ENCODE measurements at places on chromosomes 11 and 22.

GRCh38 chr11:7540830-7541555 is 27.2 kb downstream of the PPFIBP2 start:
- no peak for DNase-seq

DNA sequence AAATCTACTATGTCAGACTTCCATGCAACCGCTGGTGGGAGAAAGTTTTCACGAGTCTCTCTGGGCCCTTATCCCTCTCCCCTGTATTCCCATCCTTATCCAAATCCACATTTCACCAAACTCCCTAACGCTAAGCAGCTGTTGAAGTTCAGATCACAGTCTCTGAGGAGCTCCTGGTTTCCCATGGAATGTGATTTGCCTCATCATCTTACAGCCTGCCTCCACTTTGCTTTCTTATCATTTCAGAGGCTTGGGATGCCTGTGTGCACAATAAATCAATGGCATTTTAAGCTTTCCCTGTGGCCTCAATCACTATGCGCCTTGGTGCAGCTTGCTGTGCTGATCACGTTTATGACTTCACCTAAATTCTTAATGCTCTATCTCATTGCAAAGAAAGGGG is 352.4 kb upstream of the FAT3 start:
- no peak for DNase-seq

GRCh38 chr11:117408356-117408755 is 80.7 kb downstream of the CEP164 start:
- no peak for DNase-seq

- no peak for DNase-seq
These were observed 42.8 kb downstream of the TNRC6B start for GRCh38 chr22:40220316-40221054.

GRCh38 chr11:44731685-44732430 is 5.1 kb downstream of the TSPAN18 start:
- DNase-seq: no peak

GRCh38 chr11:121249039-121249663 is 43.4 kb upstream of the SC5D start:
- DNase-seq: no peak

- peak; percentile 1 for DNase-seq
These were observed 569 bp downstream of the FAM76B start for GRCh38 chr11:95788921-95789505.

DNA sequence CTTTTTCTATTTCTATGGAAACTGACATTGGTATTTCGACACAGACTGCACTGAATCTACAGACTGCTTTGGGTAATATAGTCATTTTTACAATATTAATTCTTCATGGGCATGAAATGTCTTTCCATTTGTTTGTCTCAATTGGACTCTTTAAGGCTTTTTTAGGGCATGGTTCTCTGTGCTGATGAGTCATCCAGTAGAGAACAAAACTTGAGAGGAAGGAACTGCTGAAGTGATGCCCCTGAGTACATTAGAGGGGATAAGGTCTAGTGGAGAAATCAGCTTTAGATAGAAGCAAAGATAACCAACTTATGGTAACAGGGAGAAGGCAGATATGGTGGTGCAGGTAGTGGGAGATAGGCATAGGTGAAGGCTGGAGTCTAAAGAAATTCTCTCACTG is 25.1 kb downstream of the TSG101 start:
- DNase-seq: no peak

DNA sequence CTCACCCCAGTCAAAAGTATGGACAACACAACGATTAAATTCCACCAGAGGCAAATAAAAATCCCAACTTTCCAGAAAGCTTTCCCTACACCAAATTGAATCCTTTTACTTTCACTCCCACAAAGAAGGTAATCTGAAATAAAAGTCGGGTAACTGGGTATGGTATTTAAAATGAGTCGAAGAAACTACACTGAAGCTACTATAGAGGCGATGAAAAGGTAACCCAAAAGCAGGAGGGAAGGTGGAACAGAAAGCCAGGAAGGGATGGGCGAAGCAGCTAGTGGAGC is 1.1 kb downstream of the PICALM start:
- no peak for DNase-seq

GRCh38 chr22:46617207-46617985 is 2.8 kb upstream of the GRAMD4 start:
- DNase-seq: no peak

GRCh38 chr11:132670921-132671675 is 861.2 kb downstream of the OPCML start:
- no peak for DNase-seq

Measured in stimulated activated CD4-positive, alpha-beta T cell treated with anti-CD3 and anti-CD28 coated beads, Interleukin-15, amount 100 ng/mL, for 1 hour (primary cell).